ENCODE measurements at places on chromosomes 13 and 19. TPM values are rescaled to one million over a fixed set of nuclear protein-coding genes. Genes with fewer than 3 reads are reported as not detected.

DNA sequence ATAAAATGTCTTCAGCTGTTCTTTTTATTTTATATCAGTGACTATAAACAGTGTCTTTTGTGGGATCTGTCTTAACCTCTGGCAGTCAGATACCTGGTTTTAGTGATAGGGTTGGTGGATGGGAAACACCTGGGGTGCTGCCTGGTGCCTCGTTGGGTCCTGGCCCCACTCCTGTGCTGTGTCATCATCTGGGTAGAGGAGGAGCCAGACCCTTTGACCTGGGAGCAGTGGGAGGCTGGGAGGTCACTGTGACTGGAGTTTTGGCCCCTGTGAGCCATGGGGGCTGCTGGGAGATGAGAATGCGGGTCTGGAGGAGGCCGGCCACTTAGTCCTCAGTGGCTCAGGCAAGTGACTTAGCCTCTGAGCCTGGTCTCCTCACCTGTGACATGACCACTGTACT, 29.4 kb downstream of the TDRD12 start:
- no peak for DNase-seq

DNA sequence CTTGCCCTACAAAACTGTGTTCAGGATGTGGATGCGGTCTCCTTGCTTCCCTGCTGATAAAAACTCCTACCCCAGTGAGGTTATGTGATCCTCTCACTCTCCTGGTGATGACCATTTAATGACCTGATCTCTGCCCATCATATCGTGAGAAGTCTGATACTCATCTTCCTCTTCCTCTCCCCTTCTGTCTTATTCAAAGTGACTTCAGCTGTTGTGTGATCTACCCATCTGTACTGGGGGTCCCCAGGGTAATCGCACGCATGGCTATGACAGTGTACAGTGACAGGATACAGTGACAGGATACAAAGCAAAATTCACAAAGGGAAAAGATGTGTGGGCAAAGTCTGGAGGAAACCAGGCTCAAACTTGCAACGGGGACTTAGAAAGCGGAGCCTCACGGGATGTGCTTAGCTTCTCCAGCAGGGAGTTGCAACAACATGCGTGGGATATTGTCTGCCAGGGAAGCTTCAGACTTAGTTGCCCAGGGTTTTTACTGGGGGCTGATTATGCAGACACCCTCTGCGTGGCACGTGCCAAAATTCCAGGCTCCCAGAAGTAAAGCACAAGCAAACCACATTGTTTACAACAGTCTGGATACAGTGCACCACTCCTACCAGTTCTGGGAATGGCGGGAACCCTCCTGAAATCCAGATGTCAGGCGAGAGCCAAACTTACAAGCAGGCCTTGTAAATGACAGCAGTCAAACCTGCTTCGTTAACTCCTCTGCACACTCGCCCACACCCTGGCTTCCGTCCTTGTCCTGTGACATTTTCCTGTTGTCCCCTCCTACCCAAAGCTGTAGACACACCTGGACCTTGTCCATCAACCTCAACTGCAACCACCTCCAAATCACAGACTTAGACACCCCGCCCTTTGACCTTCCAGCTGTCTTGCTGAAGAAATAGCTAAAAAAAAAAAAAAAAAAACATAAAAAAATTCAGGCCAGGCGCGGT, 18.0 kb upstream of the GARRE1 start:
- no peak for DNase-seq

GRCh38 chr19:710767-711166, 2.0 kb downstream of the PALM start:
- no peak for DNase-seq

DNA sequence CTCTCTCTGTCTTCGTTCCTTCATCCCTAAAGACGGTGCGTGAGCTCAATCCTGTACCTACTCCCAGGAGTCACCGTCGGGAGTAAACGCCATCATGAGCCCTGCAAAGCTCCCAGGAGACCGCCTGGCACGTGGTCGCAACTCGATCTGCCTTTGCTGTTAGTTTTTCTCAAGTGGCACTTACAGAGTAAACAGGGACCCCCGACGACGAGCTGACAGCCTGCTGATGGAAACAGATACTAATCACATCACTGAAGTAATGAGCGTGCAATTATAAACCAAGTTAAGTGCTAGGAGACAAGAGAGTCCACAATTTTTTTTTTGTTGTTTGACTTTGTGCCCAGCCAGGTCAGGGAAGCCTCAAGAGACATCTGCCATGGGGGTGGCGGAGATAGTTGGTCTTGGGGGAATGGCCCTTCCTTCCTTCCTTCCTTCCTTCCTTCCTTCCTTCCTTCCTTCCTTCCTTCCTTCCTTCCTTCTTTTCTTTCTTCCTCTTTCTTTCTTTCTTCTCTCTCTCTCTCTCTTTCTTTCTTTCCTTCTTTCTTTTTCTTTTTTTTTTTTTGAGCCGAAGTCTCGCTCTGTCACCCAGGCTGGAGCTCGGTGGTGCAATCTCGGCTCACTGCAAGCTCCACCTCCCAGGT, 23.6 kb downstream of the CACNG6 start:
- no peak for DNase-seq

MYO1F gene
- total RNA-seq: 0.24 TPM

KLK12 gene
- total RNA-seq: not detected

Data from Daoy (cell line).